ENCODE measurements at places on chromosomes 16 and 17.
A peak's percentile ranks its signal among the peaks of the same experiment; 100 is the strongest.

- DNase-seq = no peak
These were observed 51.4 kb upstream of the STAC2 start for GRCh38 chr17:39277110-39277509.

GRCh38 chr16:13829697-13830299 is 90.2 kb upstream of the ERCC4 start:
- no peak for DNase-seq

DNA sequence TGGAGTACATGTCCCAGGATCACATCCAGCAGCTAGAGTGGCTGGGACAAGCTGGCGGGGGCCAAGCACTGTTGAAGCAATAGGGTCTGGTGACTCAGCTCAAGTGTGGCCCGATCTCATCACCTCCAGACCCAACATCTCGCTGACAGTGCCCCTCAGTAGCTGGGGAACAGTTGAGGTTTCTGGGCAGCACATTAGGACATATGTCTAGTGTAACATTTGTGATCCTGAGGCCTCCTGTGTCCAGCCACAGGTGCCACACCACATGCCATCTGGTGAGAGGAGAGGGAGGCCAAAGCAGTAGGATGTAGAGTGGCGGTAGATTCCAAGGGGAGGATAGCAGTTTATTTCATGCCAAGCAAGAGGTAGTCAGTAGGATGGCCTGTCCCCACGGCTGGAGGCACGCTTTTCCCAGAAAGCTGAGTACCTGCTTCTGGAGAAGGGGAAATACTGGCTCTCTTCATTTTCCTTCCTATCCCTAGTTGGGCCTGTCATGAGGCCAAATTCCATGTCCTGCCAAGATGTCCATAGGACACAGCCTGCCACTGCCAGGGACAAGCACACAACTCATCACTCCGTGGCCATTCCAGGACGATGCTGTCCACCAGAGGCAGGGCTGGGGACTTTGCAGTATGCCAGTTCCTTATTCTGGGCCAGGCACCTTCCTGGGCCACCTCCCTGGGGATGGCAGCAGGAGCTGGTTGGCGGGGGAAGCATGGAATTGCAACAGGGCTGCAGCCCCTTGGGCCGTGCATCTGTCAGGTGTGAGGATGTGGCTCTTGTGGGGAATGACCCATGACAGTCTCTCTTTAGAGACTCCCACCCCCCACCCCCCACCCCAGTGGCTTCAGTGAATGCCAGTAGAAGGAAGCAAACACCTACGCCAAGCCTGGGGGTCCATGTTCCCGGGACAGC is 24.0 kb downstream of the GGA3 start:
- DNase-seq = no peak

DNA sequence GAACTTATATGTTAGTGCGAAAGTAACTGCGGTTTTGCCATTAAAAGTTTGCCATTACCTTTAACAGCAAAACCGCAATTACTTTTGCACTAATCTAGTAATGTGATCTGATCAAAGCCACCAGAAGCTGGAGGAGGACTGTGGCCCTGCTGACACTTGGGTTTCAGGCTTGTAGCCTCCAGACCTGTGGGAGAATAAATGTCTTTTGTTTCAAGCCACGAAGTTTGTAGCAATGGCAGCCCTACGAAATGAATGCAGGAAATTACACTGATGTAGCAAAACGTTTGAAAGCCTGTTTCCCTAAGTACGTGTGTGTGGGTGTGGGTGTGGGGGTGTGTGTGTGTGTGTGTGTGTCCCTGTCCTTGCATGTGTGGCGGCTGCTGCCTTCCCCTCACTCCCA is 66.6 kb downstream of the WSB1 start:
- DNase-seq = no peak

- no peak for DNase-seq
These were observed 107.9 kb upstream of the EEF2KMT start for GRCh38 chr16:5205361-5206040.

DNA sequence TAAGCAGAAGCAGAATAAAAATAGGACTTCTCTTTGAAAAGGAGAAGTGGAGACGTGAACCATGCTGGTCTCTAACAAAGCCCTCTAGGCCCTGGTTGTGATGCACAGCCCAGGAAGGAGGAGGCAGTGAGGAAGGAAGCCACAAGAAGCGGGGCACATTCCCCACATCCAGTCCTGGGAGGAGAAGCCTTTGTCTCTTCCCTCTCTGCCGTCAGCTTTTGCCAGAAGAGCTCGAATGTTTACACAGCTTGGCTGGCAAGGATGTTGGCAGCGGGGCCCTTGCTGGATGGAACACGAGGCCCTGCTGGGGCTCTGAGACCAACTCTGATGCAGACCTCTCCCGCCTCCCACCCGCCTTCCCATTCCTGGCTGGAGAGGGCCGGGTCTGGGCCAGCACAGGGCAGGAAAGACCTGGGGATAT is 91.3 kb downstream of the MAF start:
- DNase-seq = no peak

GRCh38 chr17:73192206-73192893 is 505 bp upstream of the COG1 start:
- DNase-seq = peak; percentile 88

DNA sequence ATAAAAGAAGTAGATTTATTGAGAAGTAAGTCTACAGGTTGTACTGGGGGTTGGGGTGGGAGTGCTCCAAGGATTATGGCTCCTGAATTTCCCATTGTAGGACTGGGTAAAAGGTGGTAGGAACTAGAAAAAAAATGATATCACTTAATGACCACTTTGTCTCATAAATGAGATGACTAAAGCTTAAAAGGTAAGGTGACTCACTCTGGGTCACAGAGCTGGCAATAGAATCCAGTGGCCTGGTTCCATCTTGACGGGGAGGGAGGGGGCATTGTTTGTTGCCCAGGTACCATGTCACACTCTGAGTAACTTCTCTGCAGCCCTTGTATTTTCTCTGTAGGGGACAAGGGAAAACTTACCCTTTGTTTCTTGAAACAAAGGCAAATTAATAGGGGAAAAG is 126.1 kb downstream of the PITPNC1 start:
- no peak for DNase-seq

DNA sequence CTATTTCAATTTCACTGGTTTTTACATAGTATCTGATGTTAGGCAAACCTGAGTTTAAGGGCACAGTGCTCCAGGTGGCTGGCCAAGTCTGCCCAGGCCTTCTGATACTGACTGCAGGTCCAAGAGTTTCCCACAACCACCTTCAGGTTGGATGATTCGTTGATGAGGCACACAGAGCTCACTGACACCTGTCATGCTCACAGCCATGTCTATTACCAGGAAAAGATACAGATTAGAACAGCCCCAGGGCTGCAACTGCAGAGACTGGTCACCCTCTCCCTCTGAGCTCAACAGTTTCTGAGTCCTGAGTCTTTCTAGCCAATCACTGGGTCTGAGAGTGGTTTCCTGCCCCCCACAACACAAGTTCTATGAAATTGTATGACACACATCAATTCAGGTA is 37.2 kb downstream of the MEAK7 start:
- no peak for DNase-seq

DNA sequence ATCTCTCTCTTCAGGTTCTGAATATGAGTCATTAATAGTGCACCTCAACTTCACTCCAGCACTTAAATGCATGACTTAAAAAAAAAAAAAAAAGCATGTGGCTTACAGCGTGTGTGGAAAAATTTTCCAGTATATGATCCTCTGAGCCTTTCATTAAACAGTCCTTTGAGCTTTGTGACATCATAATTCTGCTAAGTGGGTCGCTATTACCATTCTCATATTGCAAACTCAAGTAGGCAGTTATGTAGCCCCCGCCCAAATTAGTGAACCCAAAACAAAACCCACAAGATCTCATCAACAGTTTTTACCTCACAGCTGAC is 672 bp downstream of the CMTR2 start:
- no peak for DNase-seq

DNA sequence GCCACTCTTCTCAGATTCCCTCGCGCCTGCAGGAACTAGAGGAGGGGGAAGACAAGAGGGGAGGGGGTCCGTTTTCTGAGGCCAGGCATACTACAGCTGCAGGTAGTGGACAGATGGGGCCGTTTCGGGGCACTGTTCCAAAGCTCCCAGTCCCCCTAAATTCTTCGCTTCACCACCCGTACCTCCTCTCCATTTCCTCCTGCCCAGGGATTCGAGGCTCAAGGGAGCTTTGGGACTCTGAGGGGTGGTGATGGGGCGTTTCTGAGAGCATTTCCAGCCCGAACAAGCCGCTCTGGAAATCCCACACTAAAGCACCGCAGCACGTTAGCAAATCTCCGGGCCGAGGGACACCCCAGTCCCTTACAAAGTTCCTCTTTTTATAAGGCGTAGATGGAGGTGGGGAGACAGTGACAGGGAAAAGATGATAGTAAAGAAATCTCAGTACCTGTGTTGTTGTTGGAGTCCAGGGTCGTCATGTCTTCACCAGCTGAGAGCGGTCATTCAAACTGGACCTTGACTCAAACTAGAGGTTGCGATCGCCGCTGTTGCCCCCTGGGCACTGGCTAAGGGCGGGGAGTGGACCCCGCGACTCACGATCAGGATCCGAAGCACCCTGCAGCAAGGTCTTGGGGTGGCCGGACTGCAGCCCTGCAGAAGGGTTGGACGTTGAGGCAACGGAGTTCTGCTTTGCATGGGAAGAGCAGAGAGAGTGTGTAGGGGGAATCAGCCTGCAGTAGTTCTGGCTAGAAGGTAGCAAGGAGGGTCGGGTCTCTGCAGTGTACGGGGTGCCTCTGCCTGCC is 570 bp downstream of the NR1D1 start:
- DNase-seq = no peak

GRCh38 chr16:21685034-21685455 is 21.3 kb downstream of the OTOA start:
- no peak for DNase-seq

DNA sequence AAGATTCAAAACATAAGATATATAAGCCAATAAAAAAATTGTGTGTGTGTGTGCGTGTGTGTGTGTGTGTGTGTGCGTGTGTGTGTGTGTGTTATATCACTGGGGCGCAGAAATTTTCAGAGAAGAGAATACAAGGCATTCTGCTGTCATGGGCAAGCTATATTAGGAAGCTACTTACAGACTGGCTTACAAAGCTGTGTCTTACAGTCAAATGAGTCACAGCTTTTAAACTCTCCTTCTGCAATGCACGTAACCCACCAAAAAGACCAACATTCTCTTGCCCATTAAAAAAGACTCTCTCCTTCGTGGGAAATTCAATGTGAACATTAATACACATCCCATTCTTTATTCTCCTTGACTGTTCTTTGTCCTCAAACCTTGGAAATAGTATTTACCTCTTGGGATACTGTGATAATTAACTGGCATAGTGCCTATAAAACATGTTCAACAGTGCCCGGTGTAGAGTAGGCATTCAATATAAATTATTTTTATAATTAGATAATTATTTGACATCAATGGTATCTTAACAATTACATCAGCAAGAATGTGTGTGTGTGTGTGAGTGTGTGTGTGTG is 860.4 kb upstream of the SOX9 start:
- no peak for DNase-seq

GRCh38 chr17:43468691-43469139 is 15.1 kb upstream of the DHX8 start:
- no peak for DNase-seq

- no peak for DNase-seq
These were observed 16.6 kb downstream of the LDHD start for GRCh38 chr16:75099738-75100602.

DNA sequence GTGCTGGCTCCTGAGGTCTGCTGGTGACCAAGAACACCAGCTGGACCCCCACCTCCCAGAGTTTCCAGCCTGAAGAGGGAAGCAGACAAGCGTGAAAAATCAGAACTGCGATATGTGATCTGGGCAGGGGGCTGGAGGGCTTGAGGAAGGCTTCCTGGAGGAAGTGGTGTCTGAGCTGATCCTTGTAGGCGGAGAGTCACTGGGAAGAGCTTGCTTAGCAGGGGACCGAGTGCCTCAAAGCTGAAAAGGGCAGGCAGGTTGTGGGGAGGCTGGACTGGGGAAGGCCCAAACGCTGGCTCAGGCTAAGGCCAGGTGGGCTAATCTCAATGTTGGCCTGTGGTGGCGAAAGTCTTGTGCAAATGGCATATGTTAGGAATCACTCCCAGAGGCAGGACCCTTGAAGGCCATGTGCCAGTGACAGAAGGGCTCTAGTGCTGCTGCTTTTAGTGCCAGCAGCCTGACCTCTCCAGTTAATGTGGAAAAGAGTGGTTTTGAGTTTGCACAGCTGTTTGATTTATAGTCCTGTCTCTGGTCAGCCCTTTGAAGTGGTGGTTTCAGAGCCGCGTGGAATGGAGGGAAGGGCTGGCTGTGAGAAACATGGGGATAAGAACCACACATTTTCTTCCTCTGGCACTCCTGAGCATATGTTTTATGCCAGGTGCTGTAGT is 85.3 kb upstream of the LGALS9 start:
- no peak for DNase-seq

DNA sequence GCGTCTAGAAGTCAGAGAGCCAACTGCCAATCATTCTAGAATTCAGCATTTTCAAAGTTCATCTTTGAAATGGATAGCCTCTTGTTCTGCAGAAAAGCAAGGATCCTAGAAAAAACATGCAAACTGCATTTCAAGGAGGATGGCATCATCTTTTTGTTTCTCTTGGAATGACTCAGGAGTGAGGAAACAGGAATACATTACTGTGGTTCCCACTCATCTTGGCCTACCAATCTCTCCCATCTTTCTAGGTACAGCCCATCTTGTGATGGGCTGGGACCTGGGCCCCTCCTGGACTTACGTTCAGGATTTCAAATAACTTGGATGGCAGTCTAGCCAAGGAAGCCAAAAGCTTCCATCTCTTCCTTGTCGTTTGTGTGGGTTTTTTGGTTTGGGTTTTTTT is 363.4 kb downstream of the CDH13 start:
- DNase-seq = no peak

DNA sequence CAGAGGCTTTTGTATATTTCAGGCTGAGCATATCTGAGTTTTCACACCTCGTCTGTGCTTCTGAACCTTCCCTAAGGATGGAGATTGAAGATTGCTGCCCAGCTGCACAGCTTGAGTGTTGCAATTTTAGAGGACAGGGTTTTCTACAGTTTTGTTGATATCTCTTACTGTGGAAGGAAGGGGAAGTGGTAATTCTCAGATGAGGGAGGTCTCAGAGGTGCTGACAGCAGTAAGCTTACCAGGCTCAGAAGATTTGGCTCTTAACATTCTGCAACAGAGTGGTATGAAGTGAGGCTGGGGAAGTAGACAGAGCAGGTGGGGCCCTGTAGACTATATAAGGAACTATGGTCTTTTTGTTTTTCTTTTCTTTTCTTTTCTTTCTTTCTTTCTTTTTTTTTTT is 45.8 kb upstream of the ARHGAP17 start:
- DNase-seq = no peak

DNA sequence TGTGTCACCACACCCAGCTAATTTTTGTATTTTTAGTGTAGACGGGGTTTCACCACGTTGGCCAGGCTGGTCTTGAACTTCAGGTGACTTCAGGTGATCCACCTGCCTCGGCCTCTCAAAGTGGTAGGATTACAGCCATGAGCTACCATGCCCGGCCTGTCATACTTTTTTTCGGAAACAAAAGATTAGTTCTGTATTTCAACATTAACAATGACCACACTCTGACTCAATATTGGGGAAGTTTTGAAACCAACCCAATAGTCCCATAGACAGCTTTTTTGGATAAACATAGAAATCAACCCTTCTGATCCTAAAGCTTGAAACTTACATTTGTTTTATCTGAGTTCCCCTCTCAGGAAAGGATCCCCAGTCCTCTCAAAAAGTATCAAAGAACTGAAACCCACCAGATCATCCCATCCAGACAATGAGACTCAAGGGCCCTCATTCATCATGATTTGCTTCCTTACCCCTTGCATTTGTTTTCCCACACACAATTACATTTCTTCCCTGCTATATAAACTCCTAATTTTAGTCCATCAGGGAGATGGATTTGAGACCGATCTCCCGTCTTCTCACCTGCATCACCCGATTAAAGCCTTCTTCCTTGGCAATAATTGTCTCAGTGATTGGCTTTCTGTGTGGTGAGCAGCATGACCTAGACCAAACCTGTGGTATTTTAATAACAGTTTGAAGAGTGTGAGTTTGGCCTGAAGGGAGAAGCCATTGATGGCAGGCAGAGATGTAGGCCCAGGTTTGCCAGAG is 7.2 kb upstream of the AGRP start:
- no peak for DNase-seq
